ENCODE measurements at places on chromosomes 1 and 21. TPM values are rescaled to one million over a fixed set of nuclear protein-coding genes. Genes with fewer than 3 reads are reported as not detected.

The FCMR gene
- not detected for total RNA-seq

GRCh38 chr1:156601122-156601830, at the start of gene GPATCH4:
GPATCH4 (minus strand) TSS chr1:156601479.
- DNase-seq: peak; percentile 58

The COL8A2 gene
- total RNA-seq: 126 TPM

GRCh38 chr21:29174607-29175013, 44.2 kb downstream of the MAP3K7CL start:
- DNase-seq: no peak

The ARHGEF10L gene
- 301 TPM for total RNA-seq

DNA sequence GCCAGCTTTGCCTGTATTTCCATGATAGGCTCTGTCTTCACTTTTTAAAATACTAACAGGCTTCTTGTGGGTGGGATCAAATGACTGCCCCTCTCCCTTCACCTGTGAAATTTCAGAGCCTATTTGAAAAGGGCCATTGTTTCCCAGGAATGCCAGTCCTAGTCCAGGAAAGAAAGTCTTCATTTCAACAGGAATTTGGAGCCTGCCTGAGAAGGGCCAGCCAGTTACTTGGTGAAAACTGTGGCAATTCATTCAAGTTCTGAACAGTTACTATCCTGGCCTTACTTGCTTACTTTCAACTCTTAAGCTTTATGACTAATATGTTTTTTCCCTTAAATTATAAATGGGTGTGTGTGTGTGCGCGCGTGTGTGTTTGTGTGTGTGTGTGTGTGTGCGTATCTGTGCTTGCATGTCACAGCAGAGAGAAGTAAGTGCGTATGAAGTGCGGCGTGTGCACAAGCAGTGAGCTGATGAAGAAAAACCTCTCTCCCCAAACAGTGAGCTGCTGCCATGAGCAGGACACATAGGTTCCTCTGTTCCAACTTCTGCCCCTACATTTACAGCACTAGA, 67.5 kb upstream of the RNPC3 start:
- DNase-seq: no peak

DNA sequence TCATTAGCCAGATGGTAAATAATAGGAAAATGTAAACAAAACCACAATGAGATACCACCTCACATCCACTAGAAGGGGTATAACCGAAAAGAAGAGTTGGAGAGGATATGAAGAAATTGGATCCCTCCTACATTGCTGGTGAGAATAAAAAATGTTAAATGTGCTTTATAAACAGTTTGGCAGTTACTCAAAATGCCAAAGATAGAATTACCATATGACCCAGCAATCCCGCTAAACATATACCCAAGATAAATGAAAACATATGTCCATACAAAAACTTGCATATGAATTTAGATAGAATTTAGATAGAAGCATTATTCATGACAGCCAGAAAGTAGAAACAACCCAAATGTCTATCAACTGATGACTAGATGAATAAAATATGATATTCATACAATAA, 4.4 kb upstream of the FMO2 start:
- no peak for DNase-seq

Measured in thoracic aorta (tissue), 2 donors.